Fibroblast of the conjunctiva (primary cell): ENCODE measurements at places on chromosomes 1 and 21.
A peak's percentile ranks its signal among the peaks of the same experiment; 100 is the strongest.

- DNase-seq = no peak
These were observed 42.5 kb downstream of the NME7 start for GRCh38 chr1:169325117-169325516.

- DNase-seq = no peak
These were observed 41.3 kb downstream of the ICOSLG start for GRCh38 chr21:44199448-44199847.

GRCh38 chr1:180415985-180416633, 86.3 kb downstream of the ACBD6 start:
- DNase-seq = peak; percentile 18

- DNase-seq = no peak
These were observed 62.3 kb upstream of the COL24A1 start for GRCh38 chr1:86218859-86219258.

DNA sequence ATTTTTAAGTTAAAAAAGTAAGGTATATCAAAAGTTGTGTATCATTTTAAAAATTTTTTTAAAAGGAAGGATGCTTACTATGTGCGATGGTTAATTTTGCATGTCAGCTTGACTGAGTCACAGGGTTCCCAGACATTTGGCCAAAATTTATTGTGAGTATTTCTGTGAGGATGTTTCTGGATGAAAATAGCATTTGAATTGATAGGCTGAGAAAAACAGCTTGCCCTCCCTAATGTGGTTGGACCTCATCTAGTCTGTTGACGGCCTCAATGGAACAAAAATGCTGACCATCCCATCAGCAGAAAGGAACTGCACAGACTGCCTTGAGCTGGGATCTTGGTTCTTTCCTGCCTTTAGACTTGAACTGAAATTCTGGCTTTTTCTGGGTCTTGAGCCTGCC, 724.5 kb downstream of the NCAM2 start:
- no peak for DNase-seq

- DNase-seq = no peak
These were observed 28.5 kb upstream of the DR1 start for GRCh38 chr1:93317207-93317606.

GRCh38 chr1:15833069-15833679, 14.3 kb upstream of the SPEN start:
- DNase-seq = no peak

DNA sequence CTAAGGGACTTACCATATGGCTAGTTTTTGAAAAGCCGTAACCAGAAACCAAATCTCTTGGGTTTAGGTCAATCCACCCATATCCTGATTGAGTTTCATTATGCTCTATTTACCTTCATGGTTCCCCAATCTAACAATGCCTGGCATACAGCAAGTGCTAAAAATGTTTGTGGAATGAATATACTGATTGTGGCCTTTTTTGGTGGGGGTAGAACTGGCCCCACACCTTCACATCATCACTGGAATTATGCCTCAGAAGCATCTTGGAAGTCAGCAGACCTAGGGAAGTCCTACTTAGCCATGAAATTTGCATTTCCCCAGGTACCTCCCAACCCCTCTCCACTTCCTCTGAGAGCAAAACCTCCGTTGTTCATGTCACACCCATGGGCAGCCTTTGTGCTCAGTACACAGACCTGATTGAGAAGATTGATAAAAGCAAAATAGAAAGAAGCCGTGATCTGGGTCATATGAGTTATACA, 17.8 kb upstream of the SLAMF1 start:
- DNase-seq = no peak

DNA sequence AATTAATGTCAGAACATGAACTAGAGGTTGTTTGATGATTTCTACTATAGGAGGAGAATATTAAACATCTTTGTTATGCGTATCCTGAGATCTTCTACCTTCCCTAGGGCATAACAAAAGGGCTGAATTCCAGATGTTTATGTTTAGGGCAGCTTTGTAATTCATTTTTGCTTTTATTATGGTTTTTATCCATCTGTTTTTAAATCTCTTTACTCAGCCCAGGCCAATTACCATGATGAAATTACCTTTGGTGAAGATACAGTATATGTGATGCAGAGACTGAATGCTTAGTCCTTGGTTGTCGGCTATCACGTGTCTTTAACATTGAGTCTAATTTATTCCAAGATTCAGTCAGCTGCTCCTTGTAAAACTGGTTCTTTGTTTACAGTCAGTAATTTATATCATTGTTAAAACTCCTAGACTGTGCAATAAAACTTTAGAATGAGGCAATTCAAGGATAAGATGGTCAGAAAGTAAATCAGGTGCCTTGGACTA, 176.9 kb downstream of the CTH start:
- no peak for DNase-seq

DNA sequence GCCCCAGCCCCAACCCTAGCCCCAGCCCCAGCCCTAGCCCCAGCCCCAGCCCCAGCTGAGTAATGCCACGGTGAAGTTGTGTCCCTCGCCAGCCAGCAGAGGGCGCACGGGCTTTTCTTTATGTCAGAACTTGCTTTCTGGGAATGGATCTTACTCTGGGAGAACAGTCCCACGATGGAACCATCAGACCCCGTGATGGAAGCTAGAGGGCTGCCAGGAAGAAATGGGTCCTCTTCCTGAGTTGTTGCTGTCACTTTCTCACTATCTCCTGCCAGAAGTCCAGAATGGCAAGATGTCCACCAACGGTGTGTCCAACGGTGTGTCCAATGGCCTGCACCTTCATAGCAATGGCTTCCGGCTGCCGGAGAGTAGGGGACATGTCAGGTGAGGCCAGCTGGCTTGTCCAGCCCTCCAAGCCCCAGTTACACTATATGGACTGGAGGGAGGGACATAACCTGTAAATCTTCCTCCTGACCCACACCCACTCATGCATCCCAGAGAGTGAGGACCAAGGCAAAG, 25.1 kb upstream of the TMEM222 start:
- DNase-seq = peak; percentile 32

DNA sequence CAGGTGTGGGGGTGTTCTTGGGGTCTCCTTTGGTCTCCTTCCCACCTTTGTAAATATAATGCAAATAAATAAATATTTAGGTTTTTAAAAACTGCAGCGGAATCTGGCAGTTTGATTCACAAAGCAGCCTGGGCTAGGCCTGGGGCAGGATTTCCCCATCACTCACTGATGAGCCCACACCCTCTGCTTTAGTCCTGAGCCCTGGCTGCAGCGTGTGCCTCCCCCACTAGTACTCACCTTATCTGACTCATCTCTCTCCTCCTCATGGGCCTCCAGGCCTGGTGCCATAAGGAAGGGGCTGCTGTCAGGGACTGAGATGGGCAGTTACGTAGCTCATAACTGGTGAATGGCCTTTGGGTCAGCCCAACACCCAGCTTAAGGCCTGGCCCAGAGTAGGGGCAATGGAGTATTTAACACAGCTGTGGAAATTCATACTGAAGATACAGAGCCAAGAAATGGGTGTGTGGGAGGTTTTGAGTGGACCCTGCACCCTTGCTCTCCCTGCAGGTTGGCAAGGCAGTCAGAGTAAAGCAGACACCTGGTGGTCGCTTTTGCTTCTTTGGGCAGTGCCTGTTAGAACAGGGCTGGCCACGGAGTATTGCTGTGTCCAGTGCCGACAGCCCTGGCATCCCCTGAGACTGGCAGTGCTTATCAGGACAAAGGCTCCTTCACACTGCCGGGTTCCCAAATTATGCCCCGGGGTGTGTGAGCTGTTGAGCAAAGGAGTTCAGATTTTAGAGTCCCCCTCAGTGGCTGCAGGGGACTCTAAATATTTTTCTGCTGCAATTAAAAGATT, 39.7 kb downstream of the AZIN2 start:
- DNase-seq = no peak

GRCh38 chr1:10057343-10057742, 24.6 kb downstream of the UBE4B start:
- DNase-seq = no peak

GRCh38 chr21:26934383-26934782, 32.5 kb downstream of the ADAMTS5 start:
- DNase-seq = no peak

DNA sequence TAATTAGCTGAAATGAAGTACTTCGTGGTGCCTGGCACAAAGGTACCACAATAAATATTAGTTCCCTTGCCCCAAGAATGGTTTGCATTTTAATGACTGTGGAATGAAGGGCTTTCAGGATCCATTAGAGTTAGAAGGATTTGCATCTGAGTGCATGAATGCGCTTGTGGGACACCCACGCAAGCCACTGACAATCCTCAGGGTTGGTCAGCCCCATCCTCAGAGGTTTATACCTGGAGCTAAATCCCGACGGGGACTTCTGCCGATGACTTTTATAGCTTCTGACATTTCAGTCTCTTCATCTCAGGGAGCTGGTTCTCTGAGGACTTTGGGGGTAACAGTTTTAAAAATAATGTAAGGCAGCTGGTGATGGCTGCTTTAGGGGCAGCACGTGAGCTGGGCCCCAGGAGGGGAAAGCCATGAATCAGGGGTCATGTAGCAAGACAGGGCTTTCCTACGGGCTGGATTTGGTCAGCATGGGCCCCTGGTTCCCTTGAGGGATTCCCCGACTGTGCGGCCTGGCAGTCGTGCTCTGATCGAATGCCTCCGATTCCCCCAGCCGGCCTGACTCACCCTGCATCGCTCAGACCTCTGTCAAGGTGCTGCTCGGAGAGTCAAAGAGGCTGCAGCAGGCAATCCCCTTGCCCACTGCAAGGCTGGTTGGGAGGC, 20.8 kb upstream of the IL10 start:
- DNase-seq = no peak

DNA sequence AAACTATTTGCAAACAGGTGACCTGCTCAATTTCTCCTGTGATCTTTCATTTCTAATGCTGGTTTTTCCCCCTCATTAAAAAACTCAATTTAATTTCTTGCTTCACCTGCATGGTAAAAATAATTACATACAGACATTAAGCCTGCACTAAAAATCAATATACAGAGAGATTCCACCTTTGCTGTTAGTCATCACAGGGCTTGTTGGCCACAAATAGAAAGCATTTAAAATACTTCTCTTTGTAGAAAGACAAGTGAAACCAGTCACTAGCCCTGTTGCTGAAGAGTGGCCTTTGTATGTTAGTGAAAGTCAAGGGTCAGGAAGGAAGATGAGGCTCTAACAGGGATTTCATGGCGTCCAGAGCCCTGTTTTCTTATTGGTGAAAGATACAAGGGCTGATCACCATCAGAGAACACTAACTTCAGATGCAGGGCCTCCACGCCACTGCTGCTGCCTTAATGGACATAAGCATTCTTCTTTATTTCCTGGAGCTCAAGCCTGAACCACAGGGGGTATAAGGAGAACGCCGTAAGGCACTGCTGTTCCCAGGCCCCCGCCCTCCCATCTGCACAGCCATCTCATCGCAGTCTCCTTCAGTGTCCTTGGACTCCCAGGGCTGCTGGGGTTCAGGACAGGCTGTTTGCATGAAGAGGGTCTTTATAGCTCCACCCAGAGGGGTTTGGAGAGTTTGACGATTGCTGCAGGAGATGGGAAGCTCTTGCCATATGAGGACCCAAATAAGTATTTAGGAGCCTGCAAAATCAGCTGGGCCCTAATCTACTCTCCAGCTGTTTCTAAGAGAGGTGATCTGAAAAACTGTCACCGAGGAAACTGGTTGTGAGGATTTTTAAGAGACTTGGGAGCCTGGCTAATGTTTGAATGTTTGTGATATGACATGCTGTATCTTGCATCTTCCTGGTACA, 117.3 kb upstream of the IRF2BP2 start:
- no peak for DNase-seq

- DNase-seq = no peak
These were observed 241.7 kb downstream of the USH2A start for GRCh38 chr1:216181590-216181989.

DNA sequence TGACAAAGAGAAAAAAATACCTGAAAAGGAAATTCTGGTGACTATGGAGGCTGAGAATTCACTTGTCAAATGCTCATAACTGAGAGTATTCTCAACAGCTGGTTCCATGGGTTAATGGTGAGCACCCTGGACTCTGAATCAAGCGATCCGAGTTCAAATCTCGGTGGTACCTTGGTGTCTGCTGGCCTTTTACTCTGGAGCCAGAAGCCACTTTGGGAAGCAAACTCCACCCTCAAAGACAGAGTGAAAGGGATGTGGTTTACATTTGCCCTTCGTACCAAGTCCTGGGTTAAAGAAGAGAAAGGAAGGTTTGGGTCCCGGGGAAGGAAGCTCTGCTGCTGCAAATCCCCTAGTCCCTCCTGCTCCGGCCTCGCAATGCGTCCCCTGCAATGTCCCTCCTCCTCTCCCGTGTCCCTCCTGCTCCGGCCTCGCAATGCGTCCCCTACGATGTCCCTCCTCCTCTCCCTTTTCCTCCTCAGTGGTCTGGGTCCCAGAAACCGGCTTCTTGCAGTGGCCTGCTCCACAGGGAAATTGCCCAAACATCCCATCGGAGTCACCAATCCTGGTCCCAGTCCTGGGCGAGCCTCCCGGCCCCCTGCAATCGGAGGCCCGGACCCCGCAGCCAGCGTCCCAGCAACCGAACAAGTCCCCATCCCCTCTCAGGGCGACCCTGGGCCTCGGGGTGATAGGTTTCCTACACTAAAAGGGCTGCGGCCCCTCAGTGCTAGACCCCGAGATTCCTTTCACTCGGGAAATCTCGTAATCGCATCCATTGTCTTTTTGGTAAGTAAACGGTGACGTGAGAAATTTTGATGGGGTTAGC, 129.4 kb downstream of the PPIAL4G start:
- DNase-seq = peak; percentile 83

- no peak for DNase-seq
These were observed 141.3 kb downstream of the NRIP1 start for GRCh38 chr21:14923468-14923867.

GRCh38 chr1:192545896-192546521, 29.6 kb upstream of the RGS1 start:
- no peak for DNase-seq

GRCh38 chr1:32255072-32256071, 4.3 kb downstream of the LCK start:
- no peak for DNase-seq

- DNase-seq = peak; percentile 82
These were observed 22.6 kb downstream of the PHACTR4 start for GRCh38 chr1:28392027-28392652.

DNA sequence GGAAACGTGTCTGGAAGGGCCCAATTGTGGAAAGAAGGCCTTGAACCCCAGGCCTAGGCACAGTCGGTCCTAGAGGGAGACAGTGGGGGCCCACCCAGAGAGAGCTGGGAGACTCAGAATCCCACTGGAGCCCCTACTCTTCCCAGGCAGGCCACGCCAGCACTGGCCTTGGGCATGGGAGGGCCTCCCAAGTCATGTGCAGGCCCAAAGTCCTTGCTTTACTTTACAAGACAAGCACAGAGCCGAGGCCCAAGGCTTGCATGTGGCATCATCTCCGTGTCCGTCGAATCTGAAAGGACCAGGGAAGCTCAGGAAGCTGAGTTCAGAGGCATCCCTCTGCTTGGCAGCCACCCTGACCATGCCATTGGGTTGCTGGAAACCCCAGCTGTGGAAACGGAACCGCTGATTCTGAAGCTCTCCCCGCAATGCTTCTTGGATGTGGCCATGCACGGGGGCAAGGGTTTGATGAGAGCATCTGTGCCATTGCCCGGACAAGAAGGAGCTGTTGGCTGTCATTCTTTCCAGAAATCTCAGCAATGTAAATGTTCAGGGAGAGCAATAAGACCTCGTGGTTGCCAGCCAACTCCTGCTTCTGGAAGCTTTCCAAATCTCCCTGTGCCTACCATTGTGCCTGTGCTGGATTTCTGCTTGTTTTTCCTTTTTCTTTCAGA, 32.8 kb downstream of the ABCG1 start:
- no peak for DNase-seq
